Activated CD4-positive, alpha-beta T cell treated with anti-CD3 and anti-CD28 coated beads for 24 hours (primary cell): ENCODE measurements at places on chromosomes 5 and 9.

- DNase-seq = no peak
Measured at GRCh38 chr5:65512170-65512937, 30.6 kb upstream of the ADAMTS6 start.

DNA sequence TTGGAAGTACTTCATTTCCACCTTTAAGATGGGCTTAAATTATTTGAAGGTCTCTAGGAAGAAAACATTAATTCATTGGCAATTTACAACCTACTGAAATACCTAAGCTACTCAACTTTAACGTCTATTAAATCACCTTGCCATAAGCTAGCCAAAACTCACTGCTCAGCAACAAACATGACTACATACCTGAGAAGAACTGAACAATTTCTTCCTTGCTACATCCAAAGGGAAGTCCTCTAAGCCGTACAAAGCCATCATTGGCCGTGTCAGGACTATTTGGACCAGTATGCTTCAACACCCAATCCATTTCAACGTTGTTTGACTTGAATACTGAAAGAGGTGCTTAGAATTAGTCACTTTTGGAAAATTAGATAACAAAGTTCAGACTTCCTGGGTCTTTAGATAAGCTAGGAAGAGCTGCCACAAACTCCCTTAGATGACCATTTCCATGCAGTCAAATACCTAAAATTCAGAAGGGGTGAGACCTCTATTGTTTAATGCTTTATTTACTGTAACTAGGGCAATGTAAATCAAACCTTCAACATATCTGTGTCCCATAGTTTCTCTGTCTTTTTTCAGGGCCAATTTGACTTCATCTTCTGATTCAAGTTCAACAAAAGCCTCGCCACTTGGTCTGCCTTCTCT is 2.6 kb downstream of the HNRNPH1 start:
- no peak for DNase-seq

- DNase-seq = no peak
Measured at GRCh38 chr5:75756211-75756610, 39.0 kb upstream of the POC5 start.

DNA sequence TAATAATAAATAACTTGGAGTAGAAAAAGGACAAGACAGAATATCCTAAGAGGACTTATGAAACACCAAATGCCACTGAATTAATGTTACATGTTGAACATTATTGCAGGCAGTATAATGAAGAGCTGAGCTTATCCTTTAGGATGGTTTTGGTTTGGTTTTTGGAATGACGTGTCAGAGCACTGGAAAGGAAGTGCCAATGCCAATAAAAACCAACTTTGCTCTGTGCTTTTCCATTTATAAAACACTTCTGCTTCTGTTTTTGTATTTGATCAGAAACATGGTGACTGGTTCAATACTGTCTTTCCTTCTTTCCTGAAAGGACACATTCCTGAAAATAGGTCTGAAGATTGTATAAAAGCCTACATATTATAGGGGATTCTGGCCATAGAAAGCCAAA is 4.2 kb downstream of the MEGF10 start:
- no peak for DNase-seq

DNA sequence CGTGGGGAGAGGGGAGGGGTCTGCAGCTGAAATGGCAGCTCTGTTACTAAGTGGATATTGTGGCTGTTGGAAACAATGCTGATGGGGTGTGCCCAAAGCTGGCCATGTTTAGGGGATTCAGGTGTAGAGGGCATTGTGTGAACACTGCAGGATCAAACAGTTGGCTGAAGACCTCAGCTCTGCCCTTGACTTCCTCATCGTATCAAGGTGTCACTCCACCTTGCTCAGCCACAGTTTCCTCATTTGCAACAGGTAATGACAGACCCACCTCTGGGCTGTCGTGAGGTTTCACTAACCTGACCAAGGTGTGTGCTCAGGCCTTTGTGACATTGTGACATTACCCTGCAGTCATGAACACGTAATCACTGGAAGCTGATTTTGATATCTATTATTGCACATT is 111.9 kb downstream of the ICE1 start:
- no peak for DNase-seq
